ENCODE measurements at places on chromosomes 5 and 9. TPM values are rescaled to one million over a fixed set of nuclear protein-coding genes. Genes with fewer than 3 reads are reported as not detected.

Gene SHOC1
- total RNA-seq: not detected

DNA sequence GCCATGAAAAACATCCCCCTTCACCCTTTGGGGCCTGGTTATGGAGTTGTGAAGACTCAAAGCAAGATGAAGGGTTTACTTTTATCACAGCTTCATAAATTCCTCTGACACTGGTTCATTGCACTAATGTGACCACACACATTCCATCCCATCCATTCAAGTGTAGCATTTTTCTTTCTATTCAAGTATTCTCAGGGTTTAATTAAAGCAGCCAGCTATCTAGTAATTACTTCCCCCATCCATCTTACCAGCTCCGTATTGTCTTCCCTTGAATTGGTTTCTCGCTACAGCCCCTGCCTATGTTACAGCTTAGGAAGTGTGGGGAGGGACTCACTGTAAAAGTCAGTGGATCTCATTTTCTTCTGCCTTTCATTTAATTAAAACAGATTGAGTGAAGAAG lies 387.0 kb upstream of the RFX3 start:
- no peak for DNase-seq

Gene ALDH1A1
- 230 TPM for total RNA-seq

DNA sequence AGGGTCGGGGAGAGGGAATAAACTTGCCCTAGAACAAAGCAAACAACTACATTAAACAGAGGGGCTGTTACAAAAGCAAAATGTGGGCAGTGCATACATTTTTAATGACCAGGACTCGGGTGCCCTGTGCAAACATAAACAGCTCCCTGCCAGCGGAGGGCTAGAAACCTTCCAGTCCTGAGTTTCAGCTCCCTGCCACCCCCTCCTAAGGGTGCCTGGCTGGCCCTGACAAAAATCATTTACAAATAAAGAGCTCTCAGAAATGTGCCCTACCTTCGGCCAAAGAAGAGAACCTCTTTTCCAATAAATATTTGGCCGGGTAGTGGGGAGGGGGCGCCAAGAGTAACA lies 29.5 kb downstream of the FOXD1 start:
- no peak for DNase-seq

Gene WDR38
- 9.0 TPM for total RNA-seq

- DNase-seq: no peak
Measured at GRCh38 chr5:148542812-148543211, 111.5 kb downstream of the HTR4 start.

GRCh38 chr9:33465096-33465495 lies 8.6 kb downstream of the NOL6 start:
- no peak for DNase-seq

- no peak for DNase-seq
Measured at GRCh38 chr5:91092859-91093783, 290.0 kb downstream of the ARRDC3 start.

Gene SLC6A19
- not detected for total RNA-seq

- no peak for DNase-seq
Measured at GRCh38 chr5:89071941-89072331, 189.0 kb upstream of the MEF2C start.

Gene SLC1A1
- total RNA-seq: 58.0 TPM

DNA sequence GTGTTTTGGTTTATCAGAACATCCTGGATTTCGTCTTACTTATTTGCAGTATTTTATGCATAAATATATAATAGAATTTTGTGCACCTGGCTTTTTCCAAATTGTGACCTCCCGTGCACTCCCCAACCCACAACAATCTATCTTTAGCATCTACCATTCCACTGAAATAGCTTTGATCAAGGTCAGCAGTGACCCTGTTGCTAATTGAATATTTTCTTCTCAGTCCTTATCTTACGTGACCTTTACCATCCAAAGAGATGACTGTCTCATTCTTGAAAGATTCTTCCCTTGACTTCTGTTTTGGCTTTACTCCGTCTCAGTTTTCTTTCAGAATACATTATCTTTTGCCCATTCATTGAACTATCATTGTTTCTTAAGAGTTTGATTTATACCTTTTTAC lies 18.4 kb downstream of the NDUFS4 start:
- DNase-seq: no peak

Gene VCAN
- total RNA-seq: 73.3 TPM

DNA sequence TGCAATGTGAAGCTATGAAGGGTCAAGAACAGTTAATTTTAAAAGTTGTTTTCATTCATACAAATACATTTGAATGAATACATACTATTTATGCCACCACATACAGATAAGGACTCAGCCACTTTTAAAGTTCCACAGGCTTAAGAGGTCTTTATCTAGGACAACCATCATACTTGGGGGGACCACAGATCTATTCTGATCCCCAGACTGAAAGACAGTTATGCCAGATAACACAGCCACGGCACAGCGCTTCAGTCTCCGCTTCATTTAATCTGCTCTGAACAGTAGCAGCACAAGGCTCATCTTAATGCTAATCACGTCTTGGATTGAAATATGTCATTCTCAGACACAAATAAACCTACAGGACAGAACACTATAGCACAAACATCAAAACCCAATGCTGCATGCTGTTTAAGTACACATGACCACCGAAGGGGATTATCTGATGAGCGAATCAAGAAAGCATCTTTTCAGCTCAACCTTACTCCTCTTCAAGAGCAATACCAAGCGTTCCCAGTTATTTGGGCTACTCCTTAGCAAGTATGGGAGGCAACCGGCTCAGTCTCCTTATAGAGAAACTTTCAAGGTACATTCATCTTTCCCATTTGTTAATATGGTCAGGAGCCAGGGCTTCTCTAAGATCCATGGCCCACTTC lies 33.3 kb downstream of the PUM3 start:
- no peak for DNase-seq

DNA sequence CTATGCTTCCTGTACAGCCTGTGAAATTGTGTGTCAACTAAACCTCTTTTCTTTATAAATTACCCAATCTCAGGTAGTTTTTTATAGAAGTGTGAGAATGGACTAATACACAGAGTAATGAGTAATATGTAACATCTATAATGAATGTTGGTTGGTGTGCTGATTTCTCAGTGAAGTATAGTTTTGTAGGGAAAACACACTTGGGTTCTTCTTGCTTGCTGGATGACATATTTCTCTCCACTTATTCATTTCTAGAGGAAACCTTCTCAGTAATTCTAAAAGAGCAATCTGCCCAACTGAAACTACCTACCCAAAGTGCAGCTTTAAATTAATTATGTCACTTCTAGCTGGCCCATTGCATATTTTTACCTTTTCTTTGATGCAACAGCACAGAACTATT lies 81.1 kb upstream of the RORB start:
- no peak for DNase-seq

GRCh38 chr9:73038613-73039012 lies 85.8 kb upstream of the ALDH1A1 start:
- peak; percentile 23 for DNase-seq

GRCh38 chr9:136512651-136513071 lies 29.8 kb upstream of the SEC16A start:
- DNase-seq: peak; percentile 59

- no peak for DNase-seq
Measured at GRCh38 chr5:8953911-8954438, 591.9 kb downstream of the SEMA5A start.

- no peak for DNase-seq
Measured at GRCh38 chr9:78238046-78239038, 2.5 kb downstream of the CEP78 start.

All from upper lobe of left lung (tissue), 6 donors.